Activated naive CD8-positive, alpha-beta T cell treated with anti-CD3 and anti-CD28 coated beads, Interleukin-2, amount 50 U/mL, for 16 hours (primary cell): ENCODE measurements at places on chromosomes 3 and 15.

DNA sequence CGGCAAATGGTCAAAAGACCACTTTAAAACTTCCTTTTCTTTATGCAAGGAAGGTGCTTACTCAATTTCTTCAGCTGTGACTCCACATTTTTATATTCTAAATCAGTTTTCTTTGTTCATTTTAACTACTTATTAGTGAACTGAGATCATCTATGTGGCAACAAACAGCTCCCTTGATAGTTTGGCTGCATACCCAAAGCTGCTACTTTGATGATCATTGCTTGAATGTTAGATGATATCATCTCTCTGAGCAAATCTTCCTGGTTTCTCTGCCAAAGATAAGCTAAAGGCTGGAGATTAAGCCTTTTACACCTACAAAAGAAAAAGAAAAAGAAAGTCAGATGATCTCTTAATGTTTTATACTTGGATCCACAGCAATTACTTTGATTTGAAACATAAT is 95.5 kb downstream of the DPH6 start:
- no peak for DNase-seq

GRCh38 chr3:186760141-186760833 is 23.1 kb upstream of the EIF4A2 start:
- no peak for DNase-seq

DNA sequence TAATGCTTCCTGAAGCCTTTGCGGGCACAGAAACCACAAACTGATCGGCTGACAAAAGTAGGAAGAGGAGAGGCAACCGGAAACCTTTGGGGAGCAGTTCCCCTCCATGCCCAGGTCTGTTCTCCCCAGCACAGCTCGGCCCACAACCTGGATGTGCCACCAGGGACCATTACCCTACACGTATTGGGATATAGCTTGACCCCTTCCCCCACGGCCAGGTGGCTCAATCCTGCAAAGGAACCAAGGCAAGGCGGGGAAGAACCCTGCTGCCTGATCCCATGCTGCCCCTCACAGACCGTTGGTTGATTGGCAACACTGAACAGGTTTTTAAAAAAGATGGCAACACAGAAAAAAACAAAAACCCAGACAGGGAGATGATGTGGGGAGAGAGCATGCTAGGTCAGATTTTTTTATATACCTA is 19.7 kb upstream of the TCAIM start:
- no peak for DNase-seq

GRCh38 chr3:120749843-120750242 is 7.3 kb downstream of the GTF2E1 start:
- no peak for DNase-seq

- no peak for DNase-seq
Measured at GRCh38 chr15:78978601-78979179, 33.8 kb upstream of the CTSH start.

GRCh38 chr3:169467751-169468150 is 195.8 kb downstream of the MECOM start:
- no peak for DNase-seq

DNA sequence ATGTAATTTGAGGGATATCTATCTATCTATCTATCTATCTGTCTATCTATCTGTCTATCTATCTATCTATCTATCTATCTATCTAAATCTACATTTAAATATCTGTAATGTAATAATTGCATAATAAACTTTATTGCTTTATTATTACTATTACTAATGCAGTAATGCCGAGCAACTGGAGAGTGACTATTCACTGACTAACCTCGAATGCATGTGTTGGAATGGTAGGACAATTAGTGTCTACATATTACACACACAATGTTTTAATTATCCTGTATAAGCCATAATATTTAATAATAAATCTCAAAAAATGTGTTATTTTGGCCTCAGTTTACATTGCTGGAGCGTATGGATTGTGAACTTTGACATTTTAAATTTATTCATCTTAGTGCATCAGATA is 25.2 kb upstream of the CNTN3 start:
- no peak for DNase-seq

DNA sequence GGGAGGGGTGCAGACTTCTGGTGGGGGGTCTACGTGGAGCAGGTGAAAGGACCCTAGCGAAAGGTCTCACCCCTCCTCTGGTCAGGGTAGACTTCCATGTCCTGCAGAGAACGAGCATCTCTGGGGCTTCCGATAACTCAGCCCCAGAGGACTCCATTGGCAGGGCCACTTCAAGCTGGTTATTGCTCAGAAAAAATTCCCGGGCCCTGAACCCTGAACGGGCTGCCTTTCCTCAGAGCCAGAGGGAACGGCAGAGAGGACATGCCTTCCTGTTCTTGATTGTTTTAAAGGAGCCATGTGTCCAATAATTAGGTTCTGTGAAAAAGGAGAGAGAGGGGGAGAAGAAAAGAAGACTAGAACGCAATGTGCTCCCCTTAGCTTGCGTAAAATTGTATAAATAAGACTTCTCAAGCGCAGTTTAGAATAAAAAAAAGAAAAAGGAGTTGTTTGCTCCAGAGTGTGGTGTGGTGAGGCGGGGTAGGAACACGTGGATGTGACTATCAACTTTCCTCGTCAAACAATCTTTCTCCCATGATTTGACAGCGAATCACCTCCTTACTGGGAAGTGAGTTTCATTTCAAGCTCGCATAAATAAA is 193.4 kb upstream of the UBE2E1 start:
- no peak for DNase-seq

- DNase-seq, result no peak
Measured at GRCh38 chr15:52527911-52528563, 643 bp downstream of the MYO5A start.

DNA sequence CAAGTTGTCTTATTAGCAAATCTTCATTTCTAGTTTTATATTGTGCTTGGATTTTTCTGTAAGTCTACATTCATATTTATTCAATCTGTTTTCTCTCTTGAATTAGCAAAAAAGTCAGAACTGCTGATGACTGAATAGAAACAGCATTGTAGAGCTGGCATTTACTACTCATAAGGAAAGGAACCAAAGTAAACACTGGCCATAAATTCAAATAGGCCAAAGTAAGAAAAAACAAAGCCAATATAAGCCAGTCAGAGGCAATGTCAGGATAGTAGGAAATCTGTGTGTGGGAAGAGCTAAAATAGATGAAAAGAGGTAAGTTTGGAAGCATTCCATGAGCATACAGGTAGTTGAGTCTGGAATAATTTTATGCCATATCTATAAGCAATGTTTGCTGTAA is 307.2 kb upstream of the SLITRK3 start:
- DNase-seq, result no peak

DNA sequence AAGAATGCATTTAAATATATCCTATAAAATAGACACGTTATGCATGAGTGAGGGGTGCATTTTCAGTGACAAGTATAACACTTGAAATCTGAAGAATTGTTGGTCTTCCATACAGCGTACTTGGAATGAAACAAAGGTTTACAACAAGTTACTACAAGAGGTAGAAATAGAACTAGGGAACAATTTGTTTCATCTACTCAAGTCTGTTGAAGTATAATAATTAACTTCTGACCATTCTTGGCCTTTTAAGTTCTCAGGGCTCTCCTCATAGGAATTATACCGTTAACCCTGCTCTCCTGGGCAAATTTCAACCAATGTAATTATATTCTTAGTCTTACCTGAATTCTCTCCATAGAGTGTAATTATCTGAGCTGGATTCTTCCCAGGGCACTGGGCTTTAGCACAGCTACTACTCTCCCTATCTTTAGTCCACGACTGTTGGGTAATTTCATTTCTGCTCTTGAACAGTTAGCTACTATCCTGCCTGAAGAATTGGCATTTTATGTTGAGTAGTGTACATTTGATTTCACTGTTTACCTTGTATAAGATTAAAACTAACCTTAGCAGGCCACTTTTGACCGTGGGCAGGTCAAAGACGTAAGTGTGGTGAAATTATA is 100.6 kb downstream of the UBE2E2 start:
- DNase-seq, result no peak

- no peak for DNase-seq
Measured at GRCh38 chr3:64561325-64561843, 126.4 kb downstream of the ADAMTS9 start.

DNA sequence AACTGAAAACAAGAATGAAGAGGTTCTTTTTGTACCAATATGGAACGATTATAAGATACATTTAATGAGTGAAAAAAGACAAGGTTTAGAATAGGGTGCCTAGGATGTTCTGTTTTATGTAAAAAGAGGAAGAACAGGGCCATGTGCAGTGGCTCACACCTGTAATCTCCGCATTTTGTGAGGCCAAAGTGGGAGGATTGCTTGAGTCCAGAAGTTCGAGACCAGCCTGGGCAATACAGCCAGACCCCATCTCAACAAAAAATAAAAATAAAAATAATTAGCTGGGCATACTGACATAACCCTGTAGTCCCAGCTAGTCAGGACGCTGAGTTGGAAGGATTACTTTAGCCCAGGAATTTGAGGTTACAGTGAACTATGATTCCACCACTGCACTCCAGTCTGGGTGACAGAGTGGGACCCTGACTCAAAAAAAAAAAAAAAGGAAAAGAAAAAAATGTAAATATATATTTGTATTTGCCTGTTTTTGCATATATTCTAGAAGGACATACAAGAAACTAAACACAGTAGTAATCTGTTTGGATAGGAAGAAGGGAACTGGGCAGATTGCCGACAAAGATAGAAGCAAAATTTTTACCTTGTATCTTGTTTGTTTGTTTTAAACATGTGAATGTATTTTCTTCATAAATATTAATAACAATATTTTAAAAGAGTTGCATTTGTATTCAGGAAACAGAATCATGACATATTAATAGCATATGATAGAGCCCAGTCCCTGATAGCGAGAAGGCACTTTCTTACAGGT is 174.3 kb downstream of the SOX2 start:
- DNase-seq, result no peak

DNA sequence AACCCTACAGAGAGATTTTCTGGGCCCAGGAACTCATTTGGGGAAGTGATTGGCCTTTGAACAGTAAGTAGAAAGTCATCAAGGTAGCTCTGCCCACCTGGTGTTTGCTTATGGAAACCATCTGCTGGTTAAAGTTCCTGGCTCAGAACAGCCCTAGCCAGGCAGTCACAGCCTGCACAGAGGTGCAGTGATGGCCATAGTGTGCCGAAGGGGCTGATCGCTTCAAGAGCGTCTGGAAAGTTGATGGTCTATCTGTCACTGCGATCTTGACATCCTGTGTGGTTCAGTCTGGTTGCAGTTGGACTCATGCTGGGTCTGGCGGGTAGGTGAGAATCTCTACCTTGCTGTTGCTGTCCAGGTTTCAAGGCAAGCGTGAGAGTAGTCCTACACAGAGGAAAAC is 151.6 kb downstream of the SLCO3A1 start:
- no peak for DNase-seq

GRCh38 chr15:59636184-59636583 is 21.1 kb downstream of the GTF2A2 start:
- no peak for DNase-seq

DNA sequence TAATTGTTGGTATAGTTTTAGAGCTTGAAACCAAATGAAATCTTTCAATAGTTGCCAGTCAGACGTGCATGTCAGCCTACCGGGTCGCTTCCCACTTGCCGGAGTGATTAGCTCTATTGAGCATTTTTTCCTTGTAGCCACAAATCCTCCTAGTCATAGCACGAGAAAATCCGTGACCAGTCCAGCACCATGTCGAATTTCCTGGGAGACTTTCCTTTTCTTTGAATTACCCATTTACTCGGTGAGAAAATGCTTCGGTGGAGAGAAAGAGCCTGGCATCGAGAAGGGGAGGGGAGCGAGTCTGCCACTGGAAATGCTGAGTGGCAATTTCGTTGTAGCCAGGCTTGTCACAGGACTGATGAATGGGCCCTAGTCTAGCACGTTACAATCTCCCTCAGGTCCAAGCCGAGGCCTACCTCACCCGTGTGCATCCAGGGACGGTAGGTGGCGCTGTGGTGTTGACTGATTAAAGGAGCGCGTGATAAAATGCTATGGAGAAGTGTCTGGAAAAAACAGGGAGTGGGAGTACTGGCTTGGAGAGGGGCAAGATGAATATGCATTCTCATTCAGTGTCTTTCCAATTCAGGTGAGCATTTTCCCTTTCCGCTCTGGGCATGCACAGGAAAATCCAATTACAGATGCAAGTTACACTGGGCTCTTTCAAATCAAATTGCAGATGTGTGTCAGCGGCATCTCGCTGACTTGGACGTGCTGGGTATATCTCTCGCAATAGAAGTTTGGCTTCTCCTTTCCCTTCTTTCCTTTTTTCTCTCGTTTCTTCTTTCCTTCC is 238.8 kb downstream of the EDEM1 start:
- DNase-seq, result peak; percentile 17

GRCh38 chr3:143326983-143327778 is 207.6 kb downstream of the CHST2 start:
- no peak for DNase-seq
